ENCODE measurements at places on chromosomes 4 and X.

DNA sequence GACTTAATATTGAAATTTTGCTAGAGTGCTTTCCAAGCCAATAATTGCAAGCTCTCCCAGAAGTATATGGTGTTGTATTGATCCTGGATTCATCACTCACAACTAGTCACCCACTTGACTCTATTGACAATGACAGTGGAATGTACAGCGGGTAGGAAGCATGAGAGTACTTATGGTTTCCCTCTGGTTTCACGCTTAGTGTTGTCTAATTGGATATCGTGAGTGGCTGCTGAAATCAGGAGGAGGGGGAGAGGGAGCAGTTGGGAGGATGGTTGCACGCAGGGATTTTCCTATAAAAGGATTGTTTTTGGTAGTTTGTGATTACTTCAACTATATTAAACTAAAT lies 1819.5 kb upstream of the TENM3 start:
- no peak for DNase-seq
- no peaks in the 10 kb centered on the region for H3K27me3 ChIP-seq

- H3K4me3 ChIP-seq: peak overlapping the region; percentile 61
- peak overlapping the region; percentile 42 for H3K27ac ChIP-seq
- DNase-seq: no peak
Observed at GRCh38 chrX:56728321-56728720, 722 bp upstream of the NBDY start.

- H3K4me3 ChIP-seq: no peak overlapping the region
- peaks cover 2% of the 10 kb centered on the region for H3K4me1 ChIP-seq
- no peaks in the 10 kb centered on the region for H3K27me3 ChIP-seq
Observed at GRCh38 chrX:8783097-8783713, 18.0 kb downstream of the FAM9A start.

- no peaks in the 10 kb centered on the region for H3K36me3 ChIP-seq
- H3K27me3 ChIP-seq: no peaks in the 10 kb centered on the region
- no peak overlapping the region for H3K27ac ChIP-seq
- H3K4me1 ChIP-seq: no peaks in the 10 kb centered on the region
- no peak for DNase-seq
Observed at GRCh38 chr4:101237773-101238172, 109.6 kb downstream of the PPP3CA start.

DNA sequence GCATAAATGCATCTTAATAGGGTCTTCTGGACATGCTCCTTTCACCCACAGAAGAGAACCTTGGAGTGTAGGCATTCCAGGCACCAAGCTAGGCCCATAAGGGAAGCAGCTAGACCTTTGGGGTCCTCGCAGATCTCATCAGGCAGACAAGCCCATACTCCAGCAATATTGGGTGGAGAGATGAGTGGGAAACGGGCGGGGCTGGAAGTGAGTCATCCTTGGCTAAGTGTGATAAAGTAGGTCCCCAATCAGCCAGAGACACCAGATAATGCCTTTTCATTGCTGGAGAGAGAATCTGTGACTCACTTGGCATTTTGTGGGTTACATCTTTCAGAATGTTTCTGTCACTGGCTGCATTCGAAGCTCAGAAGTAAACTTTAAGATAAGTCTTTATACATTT lies 133.3 kb upstream of the MBNL3 start:
- peak; percentile 21 for DNase-seq
- H3K27ac ChIP-seq: no peak overlapping the region
- no peaks in the 10 kb centered on the region for H3K36me3 ChIP-seq

GRCh38 chrX:101223226-101223625 lies 3.6 kb downstream of the DRP2 start:
- H3K36me3 ChIP-seq: no peaks in the 10 kb centered on the region
- H3K27me3 ChIP-seq: peaks cover 3% of the 10 kb centered on the region
- H3K27ac ChIP-seq: no peak overlapping the region
- no peak for DNase-seq
- no peak overlapping the region for H3K4me3 ChIP-seq
- H3K4me1 ChIP-seq: no peaks in the 10 kb centered on the region

DNA sequence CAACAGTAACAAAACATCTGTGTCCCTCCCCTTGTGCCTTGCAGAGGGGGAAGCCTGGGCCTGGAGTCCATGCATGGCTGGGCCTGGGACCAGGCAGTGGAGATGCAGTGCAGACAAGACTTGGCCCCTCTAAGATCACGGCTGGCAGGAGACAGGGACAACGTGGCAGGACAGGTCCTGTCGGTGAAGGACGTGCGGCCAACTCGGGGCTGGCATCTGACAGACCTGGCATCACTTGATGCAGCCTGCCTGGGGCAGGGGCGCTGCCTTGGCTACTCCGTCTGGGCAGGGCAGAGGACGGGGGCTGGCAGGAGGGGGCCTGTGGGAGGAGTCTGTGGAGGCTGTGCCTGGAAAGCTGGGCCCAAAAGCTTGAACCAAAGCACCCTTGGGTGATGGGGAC lies 112.1 kb downstream of the CPZ start:
- no peaks in the 10 kb centered on the region for H3K4me1 ChIP-seq
- no peak overlapping the region for H3K4me3 ChIP-seq
- H3K36me3 ChIP-seq: no peaks in the 10 kb centered on the region
- DNase-seq: no peak
- H3K27me3 ChIP-seq: no peaks in the 10 kb centered on the region

GRCh38 chrX:70478526-70479245 lies 34.1 kb downstream of the DLG3 start:
- no peak for DNase-seq
- peaks cover 6% of the 10 kb centered on the region for H3K36me3 ChIP-seq
- H3K27me3 ChIP-seq: no peaks in the 10 kb centered on the region
- no peak overlapping the region for H3K4me3 ChIP-seq
- no peaks in the 10 kb centered on the region for H3K4me1 ChIP-seq
- no peak overlapping the region for H3K27ac ChIP-seq

GRCh38 chrX:31540313-31540712 lies 468.5 kb upstream of the FTHL17 start:
- H3K27me3 ChIP-seq: no peaks in the 10 kb centered on the region
- no peaks in the 10 kb centered on the region for H3K36me3 ChIP-seq
- no peak overlapping the region for H3K27ac ChIP-seq
- H3K4me3 ChIP-seq: no peak overlapping the region
- DNase-seq: no peak

DNA sequence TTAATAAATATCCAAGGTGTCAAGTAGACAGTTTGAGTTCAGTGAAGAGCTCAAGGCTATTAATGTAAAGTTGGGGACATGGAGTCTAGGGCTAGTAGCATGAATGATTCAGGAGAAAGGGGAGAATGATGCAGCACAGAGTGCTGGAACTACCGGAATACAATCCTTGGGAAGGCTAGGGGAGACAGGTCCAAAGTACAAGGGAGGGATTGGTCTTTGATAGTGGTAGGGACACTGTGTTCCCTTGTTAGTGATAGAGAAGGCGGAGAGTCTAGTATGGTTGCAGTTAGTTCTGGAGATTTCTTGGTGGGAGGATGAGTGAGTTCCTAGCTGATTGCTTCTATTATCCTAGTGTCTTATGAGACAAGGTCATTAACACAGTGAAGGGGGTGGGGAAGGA lies 8.7 kb downstream of the GCNA start:
- DNase-seq: no peak
- peaks cover 9% of the 10 kb centered on the region for H3K4me1 ChIP-seq
- H3K27me3 ChIP-seq: no peaks in the 10 kb centered on the region
- no peak overlapping the region for H3K4me3 ChIP-seq
- no peak overlapping the region for H3K27ac ChIP-seq

- H3K36me3 ChIP-seq: no peaks in the 10 kb centered on the region
- peaks cover 9% of the 10 kb centered on the region for H3K27me3 ChIP-seq
- DNase-seq: no peak
- no peaks in the 10 kb centered on the region for H3K4me1 ChIP-seq
Observed at GRCh38 chr4:184201179-184201578, 16.5 kb downstream of the ENPP6 start.

- no peak for DNase-seq
- no peaks in the 10 kb centered on the region for H3K27me3 ChIP-seq
- H3K36me3 ChIP-seq: no peaks in the 10 kb centered on the region
- no peak overlapping the region for H3K27ac ChIP-seq
- no peaks in the 10 kb centered on the region for H3K4me1 ChIP-seq
Observed at GRCh38 chr4:172105918-172106317, 292.7 kb downstream of the GALNTL6 start.

DNA sequence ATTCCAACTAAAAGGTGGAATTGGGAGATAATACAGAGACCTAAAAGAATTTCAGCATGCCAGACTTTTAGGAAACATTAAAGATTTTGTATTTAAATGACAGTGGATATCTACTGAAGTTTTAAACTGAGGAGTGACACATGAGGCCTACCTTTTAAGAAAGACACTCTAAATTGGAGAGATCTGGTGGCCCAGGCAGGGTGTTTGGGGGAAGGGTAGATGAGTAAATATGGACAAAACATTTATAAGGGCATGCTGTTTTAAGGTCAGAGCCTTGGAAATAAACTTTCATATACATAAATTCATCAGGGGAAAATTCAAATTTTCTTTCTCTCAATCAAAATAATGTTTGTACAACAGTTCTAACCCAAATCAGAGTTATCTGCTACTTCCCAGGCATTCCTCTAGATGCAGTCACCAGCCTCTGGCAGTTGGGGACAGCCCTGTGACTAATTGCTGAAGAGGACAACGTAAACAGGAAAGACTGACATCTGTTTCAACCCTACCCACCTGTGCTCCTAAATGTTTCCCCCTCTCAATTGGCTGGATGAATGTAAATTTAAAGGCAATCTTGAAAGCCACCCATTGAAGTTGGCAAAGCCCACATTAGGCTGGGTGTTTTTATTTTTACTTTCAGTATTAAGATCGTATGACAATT lies 1646.9 kb upstream of the ADGRL3 start:
- no peak for DNase-seq
- H3K4me3 ChIP-seq: no peak overlapping the region
- no peaks in the 10 kb centered on the region for H3K4me1 ChIP-seq
- no peaks in the 10 kb centered on the region for H3K36me3 ChIP-seq

- peaks cover 26% of the 10 kb centered on the region for H3K4me1 ChIP-seq
- peaks cover 4% of the 10 kb centered on the region for H3K27me3 ChIP-seq
Observed at GRCh38 chr4:5824227-5824626, 68.7 kb downstream of the CRMP1 start.

DNA sequence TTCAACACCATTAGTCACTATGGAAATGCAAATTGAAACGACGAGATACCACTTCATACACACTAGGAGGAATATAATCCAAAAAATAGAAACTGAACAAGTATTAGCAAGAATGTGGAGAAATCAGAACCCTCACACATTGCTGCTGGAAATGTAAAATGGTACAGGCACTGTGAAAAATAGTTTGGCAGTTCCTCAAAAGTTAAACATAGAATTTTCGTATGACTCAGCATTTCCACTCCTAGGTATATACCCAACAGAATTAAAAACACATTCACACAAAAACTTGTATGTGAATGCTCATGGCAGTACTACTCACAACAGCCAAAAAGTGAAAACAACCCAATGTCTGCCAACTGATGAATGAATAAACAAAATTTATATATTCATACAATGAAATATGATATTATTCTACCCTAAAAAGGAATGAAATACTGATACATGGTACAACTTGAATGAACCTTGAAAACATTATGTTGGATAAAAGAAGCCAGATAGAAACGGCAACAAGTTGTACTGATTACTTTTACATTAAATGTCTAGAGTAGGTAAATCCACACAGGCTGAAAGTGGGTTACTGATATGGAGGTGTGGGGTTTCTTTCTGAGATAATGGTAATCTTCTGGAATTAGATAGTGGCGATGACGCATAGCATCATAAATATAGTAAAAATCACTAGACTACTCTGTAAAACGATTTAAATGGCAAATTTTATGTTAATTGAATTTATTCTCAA lies 22.3 kb downstream of the TEC start:
- no peaks in the 10 kb centered on the region for H3K36me3 ChIP-seq
- no peak overlapping the region for H3K27ac ChIP-seq
- no peaks in the 10 kb centered on the region for H3K27me3 ChIP-seq
- H3K4me3 ChIP-seq: no peak overlapping the region

DNA sequence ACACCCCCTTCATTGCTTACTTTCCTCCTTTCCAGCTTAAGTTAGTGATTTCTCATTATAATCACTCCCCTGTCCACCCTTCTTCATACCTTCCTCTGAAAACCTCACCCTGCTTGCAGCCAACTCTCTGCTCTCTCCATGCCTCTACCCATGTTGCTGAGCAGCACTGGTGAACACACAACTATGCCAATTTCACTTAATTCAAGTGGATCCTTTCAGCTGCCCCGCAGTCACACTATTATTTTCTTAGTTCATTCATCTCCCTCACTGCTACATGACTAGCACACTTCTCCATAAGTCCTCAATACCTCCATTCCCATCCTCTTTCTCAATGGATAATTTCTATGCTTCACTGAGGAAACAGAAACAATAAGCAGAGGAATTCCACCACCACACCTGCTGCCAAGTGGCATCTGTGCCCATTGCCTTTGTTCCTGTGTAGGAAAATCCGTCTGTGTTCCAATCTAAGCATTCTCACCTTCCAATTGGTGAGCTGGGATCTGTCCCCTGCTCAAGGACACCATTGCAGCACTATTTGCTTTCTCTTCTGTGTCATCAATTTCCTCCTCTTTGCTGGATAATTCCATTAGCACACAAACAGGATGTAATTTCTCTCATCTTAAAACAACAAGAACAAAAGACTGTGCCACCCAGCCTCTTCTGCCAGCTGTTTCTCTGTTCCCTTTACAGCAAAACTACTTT lies 25.2 kb upstream of the PRSS48 start:
- no peaks in the 10 kb centered on the region for H3K27me3 ChIP-seq
- no peak for DNase-seq
- no peaks in the 10 kb centered on the region for H3K4me1 ChIP-seq
- H3K27ac ChIP-seq: no peak overlapping the region
- H3K36me3 ChIP-seq: no peaks in the 10 kb centered on the region

GRCh38 chrX:130831347-130831722 lies 71.7 kb downstream of the ENOX2 start:
- H3K27me3 ChIP-seq: no peaks in the 10 kb centered on the region
- peaks cover 4% of the 10 kb centered on the region for H3K4me1 ChIP-seq
- no peak overlapping the region for H3K4me3 ChIP-seq
- DNase-seq: no peak
- H3K36me3 ChIP-seq: no peaks in the 10 kb centered on the region

DNA sequence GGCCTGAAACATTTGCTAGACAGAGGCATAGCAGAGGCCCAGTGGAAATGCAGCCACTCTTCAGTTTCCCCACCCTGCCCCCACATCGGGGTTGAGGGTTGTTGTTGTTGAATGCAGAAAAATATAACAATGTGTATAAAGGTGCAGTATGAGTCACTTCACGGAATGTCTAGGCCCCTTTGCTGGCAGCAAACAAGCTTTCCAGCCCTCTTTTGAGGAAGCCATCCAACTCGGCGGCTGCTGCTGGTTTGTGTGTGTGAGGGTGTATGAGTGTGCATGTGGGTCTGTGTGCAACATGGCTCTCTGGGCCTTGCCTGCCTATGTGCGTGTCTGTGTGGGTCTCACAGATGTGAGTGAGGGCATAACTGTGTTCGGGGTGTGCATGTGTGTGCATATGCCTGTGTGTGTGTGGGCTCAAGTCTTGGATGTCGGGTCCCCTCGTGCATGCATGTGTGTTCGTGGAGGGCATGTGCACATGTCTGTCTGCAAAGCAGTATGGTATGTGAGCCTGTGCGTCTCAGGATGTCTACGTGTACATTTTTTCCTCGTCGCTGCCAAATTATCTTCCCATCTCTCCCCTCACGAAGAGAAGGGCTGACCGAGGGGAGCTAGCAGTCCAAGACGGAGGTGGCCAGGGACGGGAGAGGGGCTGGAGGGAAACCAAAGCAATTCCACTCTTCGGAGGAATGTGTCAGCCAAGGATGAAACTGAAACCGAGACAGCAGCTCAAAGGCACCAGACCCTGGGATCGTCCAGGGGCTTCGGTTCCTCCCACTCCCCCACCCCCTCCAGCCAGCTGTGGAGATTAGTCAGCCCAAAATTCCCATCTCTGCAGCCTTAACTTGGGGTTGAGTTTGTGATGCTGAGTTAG lies 8.4 kb upstream of the ELF4 start:
- H3K4me1 ChIP-seq: peaks cover 18% of the 10 kb centered on the region
- H3K36me3 ChIP-seq: peaks cover 5% of the 10 kb centered on the region
- no peak for DNase-seq
- peaks cover 14% of the 10 kb centered on the region for H3K27me3 ChIP-seq
- H3K4me3 ChIP-seq: no peak overlapping the region
- H3K27ac ChIP-seq: no peak overlapping the region
